Amygdala (tissue), 56 donors: ENCODE measurements at places on chromosomes 11 and 22.

DNA sequence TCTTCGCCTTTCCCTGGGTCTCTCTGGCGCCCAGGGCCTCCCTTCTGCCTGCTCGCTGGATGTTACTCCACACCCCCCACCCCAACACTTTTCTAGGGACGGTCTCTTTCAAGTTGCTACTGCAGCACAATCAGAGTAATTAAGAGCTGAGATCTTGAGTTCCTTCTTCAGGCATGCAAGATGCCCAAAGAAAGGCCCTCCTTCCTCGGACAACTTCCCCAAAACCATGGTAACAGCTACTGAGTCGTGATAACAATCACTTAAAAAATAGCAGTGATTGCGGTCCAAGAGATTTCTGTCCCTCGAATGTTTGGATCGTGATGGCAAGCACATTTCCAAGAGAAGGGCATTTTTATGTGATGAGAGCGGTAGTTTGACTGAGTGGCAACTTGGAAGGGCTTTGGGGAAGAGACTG lies 638 bp upstream of the TENM4 start:
- DNase-seq, result no peak

GRCh38 chr11:125977333-125977732 lies 31.5 kb downstream of the VSIG10L2 start:
- no peak for DNase-seq

- no peak for DNase-seq
Measured at GRCh38 chr11:43699870-43700269, 19.3 kb downstream of the HSD17B12 start.

GRCh38 chr22:41504397-41504796 lies 35.5 kb downstream of the ACO2 start:
- DNase-seq, result no peak

DNA sequence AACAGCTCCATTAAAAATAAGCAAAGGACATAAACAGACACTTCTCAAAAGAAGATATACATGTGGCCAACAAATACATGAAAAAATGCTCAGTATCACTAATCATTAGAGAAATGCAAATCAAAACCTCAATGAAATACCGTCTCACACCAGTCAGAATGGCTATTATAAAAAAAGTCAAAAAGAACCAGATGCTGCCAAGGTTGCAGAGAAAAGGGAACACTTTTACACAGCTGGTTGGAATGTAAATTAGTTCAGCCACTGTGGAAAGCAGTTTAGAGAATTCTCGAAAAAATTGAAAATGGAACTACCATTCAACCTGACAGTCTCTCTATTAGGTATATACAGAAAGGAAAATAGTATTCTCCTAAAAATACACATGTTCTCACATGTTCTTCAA lies 102.4 kb upstream of the FIBIN start:
- DNase-seq, result no peak

DNA sequence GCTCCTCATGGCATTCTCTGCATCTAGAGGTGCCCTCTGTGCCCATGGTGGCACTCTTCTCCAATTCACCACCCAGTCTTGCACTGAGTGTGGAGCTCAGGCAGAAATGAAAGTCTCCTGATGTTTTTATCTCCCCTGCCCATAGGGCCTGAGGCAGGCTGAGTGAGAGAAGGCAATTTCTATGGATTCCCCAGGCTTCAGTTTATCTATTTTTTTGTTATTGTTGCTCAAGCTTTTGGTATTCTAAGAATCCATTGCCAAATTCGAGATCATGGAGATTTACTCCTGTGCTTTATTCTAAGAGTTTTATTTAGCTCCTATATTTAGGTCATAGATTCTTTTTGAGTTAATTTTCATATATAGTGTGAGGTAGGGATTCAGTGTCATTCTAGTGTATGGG lies 40.7 kb downstream of the TSPAN18 start:
- DNase-seq, result no peak

DNA sequence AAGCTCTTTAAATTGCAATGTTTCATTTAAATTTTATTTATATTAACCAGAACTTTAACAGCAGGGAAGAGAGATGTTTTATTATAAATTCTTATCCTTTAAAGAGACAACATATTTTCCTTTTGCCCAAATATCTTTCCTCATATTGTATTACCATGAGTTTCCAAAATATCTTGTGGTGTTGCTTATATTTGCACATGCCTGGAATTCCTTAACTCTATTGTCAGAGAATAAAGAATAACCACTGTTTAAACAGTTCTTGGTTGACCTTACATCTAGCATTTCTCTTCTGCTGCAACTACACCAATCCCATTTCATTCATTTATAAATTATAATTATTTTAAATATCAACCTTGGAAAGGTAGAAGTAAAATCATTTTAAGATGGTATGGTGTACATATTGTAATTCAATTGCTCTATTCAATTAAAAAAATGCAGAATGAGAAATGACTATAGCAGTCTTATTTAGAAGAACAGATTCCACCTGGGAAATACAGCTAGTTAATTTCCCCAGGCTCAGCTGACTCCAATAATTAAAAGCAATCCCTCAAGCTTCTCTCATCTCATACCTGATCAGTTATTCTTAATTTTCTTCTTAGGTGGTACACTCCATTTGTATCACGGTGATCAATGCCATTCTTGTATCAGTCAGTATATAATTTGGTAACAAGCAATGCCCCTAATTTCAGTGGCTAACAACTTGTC lies 923.3 kb downstream of the KCNA4 start:
- no peak for DNase-seq

- no peak for DNase-seq
Measured at GRCh38 chr11:36095716-36096115, 151.9 kb downstream of the LDLRAD3 start.

- no peak for DNase-seq
Measured at GRCh38 chr11:128624269-128625175, 37.2 kb upstream of the ETS1 start.

DNA sequence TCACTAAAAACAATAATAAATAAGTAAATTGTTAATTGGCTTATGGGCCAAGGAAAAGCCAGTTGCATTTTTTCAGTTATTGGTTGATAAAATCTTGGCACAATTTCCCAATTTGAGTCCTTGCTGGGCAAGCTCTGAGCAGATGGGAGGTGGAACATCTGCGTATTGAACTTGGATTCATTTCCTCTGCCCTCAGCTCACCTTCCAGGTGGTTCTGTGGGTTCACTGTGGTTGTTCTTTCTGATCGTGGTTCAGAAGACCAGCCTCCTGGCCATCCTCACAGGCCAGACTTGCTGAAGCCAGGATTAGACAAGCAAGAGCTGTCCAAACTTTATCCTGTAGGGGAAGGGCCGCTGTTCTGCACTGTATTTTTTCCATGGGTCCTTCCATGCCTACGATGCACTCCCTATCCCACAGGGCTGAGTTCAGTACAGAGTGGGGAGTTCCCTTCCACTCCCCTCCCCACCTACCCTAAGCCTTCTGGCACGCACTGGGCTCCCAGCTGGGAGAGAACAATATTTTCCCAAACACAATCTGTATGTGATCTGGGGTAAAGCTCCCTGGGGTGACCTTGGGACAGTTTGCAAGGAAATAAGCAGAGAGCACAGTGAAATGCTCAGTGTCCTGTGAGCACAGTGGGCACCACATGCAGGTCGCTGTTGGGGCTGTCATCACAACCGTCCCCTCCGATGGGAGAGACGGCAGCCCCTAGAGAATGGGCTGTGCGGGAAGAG lies 43.5 kb upstream of the TP53I11 start:
- no peak for DNase-seq

DNA sequence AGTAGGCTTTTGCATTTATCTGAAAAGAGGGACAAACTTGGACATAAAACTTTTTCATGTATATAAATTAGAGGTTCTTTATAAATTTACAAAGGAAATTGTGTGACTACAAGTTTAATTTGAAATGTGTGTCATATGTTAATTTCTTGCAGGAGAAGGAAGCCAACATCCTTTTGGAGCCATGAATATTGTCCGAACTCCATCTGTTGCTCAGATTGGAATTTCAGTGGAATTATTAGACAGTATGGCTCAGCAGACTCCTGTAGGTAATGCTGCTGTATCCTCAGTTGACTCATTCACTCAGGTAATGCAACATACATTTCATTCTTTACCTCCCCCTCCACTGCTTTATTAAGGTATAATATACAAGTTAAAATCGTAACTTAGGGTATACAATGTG lies 35.2 kb downstream of the HIKESHI start:
- no peak for DNase-seq

DNA sequence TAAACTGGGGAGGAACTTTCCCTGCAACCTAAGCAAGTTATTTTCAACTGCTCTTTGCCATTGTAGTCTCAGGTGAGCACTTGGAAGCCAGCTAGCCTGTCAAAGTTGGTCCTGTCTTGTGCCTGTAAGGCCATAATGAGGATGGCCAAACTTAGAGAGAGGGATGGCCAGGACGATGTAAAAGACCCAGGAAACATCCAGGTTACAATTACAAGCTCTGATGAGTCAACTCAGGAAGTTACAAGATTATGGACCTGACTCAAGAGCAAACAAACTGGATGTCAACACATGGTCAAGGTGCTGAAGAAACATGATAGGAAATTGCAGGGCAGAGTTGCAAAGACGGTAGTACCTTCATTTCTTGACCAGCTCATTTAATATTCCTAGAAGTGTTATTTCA lies 1.6 kb downstream of the GTPBP1 start:
- DNase-seq, result no peak

GRCh38 chr11:43467958-43468357 lies 109.2 kb downstream of the TTC17 start:
- DNase-seq, result no peak

DNA sequence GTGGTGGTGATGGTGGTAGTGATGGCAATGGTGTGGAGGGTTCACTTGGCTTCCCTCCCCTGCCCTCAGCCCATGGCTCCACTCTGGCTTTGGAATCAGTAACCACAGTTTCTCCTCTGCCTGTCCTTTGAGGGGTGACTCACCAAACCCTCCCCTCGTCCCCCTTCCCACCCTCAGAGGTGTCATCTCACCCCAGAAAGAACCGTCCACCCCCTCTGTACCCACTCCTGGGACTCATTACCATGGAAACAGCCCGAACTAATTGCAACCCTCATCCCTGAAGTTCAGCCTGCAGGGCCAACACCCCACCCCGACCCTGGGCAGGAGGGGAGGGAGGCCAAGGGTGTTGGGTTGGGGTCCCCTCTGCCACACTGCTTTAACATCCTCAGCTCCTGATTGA lies 26.6 kb downstream of the PHLDB1 start:
- no peak for DNase-seq

DNA sequence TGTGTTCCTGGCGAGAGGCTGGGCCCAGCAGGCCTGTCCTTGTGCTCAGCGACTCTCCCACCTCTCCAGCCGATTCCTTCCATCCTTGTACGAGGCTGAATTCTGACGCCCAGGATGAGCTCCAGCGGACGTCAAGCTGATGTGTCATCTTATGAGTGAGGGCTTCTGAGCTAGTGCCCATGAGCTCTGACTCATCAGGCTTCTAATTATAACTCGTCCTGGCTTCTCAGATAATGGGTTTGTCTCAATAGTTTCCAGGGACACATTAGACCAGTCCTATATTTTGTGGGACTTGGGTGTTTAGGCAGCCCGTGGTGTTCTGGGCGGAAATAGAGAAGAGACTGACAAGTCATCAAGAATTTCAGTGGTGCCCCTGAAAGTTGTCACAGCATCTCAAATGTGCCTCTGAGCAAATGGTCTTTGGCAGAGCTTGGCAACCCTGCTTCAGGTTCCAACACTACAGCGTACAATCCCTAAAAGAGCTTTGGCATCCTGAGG lies 108.2 kb upstream of the CD44 start:
- no peak for DNase-seq

- no peak for DNase-seq
Measured at GRCh38 chr11:96486890-96487611, 97.2 kb downstream of the JRKL start.
